ENCODE measurements at places on chromosomes 6 and 20.
A peak's percentile ranks its signal among the peaks of the same experiment; 100 is the strongest.

DNA sequence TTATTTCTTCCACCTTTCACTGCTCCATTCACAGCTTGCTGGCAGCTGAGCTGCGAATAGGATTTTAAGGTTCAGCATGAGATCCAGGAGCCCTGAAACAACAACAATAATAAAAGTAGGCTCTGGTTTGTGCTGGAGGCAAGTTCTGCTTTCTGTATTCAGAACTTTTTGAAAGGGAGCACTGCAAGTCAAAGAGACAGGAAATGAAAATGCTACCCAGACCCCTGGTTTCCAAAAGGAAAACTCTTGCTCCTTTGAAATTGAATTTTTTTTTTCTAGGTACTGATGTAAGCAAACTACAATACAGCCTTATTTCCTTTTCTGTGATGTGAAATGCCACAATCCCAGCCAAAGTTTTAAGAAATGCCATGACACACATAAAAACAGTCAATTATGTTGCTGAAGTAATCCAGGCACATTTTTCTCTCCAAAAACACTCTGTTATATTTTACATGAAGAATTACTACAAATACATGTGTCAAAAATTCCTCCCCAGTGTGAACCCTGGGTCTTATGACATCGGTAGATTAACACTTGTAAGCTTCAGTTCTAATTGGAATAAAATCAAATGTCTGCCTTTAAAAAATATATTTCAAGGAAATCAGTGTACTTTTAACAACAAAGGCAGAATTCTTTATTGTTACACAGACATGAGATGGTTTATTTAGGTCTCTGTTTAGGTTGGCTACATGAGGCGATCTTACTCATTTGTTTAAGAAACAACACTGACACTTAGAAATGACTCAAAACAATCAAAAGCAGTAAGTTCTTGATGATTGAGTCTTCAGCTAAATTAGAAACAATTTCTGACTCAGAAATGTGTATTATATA lies 656.7 kb downstream of the EPHA7 start:
- DNase-seq, result no peak

GRCh38 chr20:32052090-32052777 lies at the start of gene HCK:
Gene HCK, plus strand, starts transcription at chr20:32052242.
- DNase-seq, result peak; percentile 16

DNA sequence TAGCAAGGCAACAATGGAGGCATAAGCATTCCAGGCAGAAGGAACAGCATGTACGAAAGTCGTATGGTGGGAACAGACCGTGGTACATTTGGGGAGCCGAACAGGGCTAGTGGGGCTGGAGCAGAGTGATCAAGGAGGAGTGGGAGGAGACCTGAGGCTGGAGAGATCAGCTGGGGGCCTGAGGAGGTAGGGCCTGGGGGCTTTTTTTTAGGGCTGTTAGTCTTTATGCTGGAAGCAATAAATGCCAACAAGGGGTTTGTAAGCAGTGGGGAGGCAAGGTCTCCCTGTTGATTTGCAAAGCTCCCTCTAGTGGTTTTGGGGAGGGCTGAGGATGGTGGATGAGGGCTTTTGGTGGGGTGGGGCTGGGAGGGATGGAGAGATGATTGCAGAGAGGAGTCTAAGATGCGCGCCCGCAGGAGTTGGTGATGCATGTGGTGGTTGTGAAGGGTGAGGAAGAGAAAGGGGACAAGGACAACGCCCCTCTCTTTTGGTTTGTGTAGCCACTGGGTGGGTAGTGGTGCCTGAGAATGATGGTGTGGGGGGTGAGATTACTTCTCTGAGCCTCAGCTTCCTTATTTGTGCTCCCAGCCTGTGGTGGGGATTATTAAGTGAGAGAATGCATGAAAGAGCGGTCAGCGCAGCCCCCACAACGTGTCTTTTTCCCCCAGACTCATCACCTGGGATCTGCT lies 74.1 kb upstream of the TOX2 start:
- DNase-seq, result peak; percentile 53

- no peak for DNase-seq
Measured at GRCh38 chr20:49792006-49792405, 20.6 kb upstream of the SLC9A8 start.
